ENCODE measurements at places on chromosomes 7 and 10.

GRCh38 chr7:55052741-55053427, 34.1 kb downstream of the EGFR start:
- DNase-seq, result no peak

- peak; percentile 45 for DNase-seq
These were observed 6.3 kb upstream of the NSMCE4A start for GRCh38 chr10:121981346-121981745.

DNA sequence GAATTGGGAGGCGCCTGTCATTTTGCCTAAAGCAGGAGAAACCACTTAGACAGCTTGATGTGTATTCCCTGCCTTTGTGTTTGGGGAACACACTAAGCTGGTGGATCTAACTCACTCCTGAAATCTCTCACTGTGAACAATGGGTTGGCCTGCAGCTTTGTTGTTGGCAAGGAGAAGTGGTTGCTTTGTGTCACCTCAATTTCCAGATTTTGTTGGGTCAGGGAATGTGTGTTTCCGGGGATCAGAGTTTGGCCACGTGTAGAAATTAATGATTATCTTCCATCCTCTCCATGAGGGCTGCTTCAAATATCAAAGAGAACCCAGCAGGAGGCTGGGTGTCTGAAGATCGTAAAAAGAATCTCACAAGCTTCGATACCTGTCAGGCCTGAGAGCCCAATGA, 27.8 kb downstream of the A1CF start:
- no peak for DNase-seq

- DNase-seq, result no peak
These were observed 345.2 kb upstream of the SHH start for GRCh38 chr7:156157409-156158012.

- DNase-seq, result no peak
These were observed 112.4 kb upstream of the EEPD1 start for GRCh38 chr7:36040679-36041078.

DNA sequence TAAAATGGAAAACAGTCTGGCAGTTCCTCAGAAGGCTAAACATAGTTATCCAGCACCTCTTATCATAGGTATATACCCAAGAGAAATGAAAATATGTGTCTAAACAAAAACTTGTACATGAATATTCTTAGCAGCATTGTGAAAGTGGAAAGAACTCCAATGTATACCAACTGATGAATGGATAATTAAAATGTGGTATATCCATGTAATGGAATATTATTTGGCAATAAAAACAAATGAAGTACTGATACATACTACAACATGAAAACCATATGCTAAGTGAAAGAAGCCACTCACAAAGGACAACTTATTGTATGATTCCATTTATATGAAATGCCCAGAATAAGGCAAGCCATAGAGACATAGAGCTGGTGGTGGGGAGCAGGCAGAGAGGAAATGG, 32.2 kb upstream of the NAMPT start:
- no peak for DNase-seq

DNA sequence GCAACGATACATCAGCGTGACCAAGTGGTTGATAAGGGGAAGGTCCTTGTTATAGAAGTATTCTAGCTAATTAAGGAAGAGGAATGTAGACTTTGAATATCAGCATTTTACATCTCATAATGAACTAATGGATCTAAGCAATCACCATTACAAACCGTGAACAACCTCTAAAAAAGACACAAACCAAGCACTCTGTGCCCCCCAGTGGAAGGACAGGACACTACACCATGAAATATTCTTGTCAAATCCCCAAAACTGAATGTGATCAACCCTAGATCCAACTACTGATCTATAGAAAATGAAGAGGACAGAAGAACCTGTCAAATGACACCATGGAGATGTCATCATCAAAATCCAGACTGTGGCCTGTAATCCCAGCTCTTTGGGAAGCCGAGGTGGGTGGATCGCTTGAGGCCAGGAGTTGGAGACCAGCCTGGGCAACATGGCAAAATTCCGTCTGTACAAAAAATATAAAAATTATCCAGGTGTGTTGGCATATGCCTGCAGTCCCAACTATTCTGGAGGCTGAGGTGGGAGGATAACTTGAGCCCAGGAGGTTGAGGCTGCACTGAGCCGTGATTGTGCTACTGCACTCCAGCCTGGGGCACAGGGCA, 111.3 kb upstream of the CARD11 start:
- DNase-seq, result peak; percentile 59
